Thyroid gland (tissue), 4 donors: ENCODE measurements at places on chromosomes 11 and 22. TPM values are rescaled to one million over a fixed set of nuclear protein-coding genes. Genes with fewer than 3 reads are reported as not detected.

The FUT4 gene
- 5.2 TPM for total RNA-seq

DNA sequence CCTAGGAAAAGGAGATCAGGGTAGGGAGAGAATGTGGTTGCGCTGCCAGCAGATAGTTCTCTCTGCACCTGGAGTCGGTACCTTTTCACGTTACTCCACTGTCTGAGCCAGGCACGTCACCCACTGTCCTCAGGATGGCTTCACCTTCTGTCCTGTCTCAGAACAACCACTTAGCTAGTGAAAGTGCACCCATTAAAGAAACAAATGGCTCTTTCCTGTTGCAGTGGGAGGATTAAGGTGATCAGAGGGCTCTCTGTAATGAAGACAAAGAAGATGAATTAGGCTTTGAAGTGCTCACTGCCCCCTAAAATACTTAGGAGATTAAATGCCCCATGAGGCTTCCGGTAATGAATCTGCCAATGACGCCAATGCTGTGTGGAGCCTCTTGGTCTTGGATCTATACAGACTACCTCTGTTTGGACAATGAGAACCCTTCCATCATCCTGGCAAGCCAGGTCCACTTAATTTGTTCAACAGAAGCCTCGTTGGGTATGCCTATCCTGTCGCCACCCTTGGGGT is 113.7 kb downstream of the INSC start:
- DNase-seq = no peak
- H3K27ac ChIP-seq = no peak overlapping the region

GRCh38 chr11:132054822-132055221 is 684.4 kb downstream of the NTM start:
- no peaks in the 10 kb centered on the region for H3K36me3 ChIP-seq
- H3K4me1 ChIP-seq = no peaks in the 10 kb centered on the region
- H3K27ac ChIP-seq = no peak overlapping the region

DNA sequence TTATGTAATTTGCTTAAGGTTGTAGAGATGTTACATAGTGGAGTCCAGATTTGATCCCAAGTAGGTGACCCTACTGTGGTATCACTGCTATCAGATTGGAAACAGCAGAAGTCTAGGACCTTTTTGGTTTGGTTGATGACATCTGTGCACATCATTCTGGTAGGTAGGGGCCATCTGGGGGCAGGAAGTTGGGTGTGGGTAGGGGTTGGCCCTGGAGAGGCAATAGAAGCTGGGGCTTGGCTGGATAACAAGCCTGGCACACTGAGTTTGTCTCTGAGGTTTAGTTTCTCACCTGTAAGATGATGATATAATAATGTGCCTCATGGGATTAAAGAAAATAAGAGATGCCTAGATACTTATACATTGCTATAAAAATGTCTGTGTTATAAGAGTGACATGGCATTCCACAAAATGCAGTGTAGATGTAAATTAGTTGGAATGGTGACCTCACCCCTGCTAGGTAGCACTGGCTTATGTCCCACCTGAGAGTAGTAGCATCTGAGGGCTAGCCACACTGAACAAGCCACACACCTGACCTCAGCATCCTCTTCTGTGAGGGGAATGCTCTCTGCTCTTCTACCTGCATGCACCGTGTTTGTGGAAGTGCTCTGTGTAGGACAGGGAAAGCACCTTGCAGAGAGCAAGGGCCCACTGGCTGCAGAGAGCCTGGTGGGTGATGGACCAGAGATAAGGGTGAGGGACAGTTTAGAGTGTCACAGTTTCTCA is 36.9 kb downstream of the PTPRJ start:
- peak overlapping the region; percentile 11 for H3K27ac ChIP-seq
- peaks cover 43% of the 10 kb centered on the region for H3K4me1 ChIP-seq
- H3K27me3 ChIP-seq = no peaks in the 10 kb centered on the region
- no peak for DNase-seq

- DNase-seq = no peak
- H3K4me3 ChIP-seq = no peak overlapping the region
- H3K27me3 ChIP-seq = no peaks in the 10 kb centered on the region
- H3K36me3 ChIP-seq = no peaks in the 10 kb centered on the region
- no peak overlapping the region for H3K27ac ChIP-seq
Measured at GRCh38 chr11:80155412-80156017, 714.7 kb upstream of the TENM4 start.

DNA sequence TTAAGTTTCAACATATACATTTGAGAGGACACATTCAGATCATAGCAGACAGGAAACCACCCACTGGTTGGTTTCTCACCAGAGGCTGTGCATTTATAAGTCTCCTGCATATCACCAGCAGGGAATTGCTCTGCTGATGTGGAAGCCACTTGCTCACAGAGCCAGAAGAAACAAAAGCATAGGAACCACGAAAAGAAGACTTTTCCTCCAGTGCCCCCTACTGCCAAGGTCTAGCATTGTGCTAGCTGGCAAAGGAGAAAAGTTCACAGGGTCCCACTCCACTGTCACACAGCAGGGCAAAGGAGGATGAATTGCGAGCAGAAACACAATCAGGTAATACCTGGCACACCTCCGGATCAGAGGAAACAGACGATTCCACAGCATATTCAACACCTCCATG is 28.9 kb upstream of the ISX start:
- H3K27me3 ChIP-seq = no peaks in the 10 kb centered on the region
- no peak overlapping the region for H3K4me3 ChIP-seq
- no peaks in the 10 kb centered on the region for H3K36me3 ChIP-seq
- no peak overlapping the region for H3K27ac ChIP-seq
- no peak for DNase-seq

- H3K27ac ChIP-seq = no peak overlapping the region
- no peaks in the 10 kb centered on the region for H3K27me3 ChIP-seq
- no peaks in the 10 kb centered on the region for H3K36me3 ChIP-seq
- no peak overlapping the region for H3K4me3 ChIP-seq
- no peak for DNase-seq
- H3K4me1 ChIP-seq = no peaks in the 10 kb centered on the region
Measured at GRCh38 chr22:48366056-48366455, 1461.6 kb downstream of the BRD1 start.

DNA sequence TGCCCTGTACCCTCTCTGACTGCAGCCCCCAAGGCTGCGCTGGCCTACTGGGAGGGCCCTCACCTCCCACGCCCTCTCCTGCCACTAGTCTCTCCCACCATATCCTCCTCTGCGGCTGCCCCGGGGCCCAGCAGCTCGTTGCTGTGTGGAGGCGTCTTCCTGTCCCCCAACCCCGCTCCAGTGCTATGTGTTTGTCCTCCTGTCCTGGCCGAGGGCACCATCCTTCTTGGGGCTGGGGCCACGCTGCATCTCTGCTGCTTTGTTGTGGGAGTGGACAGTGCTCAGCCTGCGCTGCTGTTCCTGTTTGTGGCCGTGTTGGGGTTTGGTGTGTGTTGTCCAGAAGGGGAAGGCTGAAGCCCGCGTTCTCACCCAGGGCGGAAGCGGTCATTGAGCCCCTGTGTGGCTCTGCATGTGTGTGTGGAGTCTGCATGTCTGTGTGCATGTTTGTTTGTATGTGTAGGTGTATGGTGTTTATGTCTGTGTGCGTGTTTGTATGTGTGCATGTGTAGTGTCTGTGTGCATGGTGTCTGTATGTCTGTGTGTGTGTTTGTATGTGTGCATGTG is 15.7 kb downstream of the TPCN2 start:
- H3K36me3 ChIP-seq = peaks cover 8% of the 10 kb centered on the region
- H3K27ac ChIP-seq = no peak overlapping the region
- H3K27me3 ChIP-seq = no peaks in the 10 kb centered on the region
- no peak for DNase-seq
